ENCODE measurements at places on chromosomes 6 and 20.

GRCh38 chr6:83707829-83708545 is 914 bp downstream of the SNAP91 start:
- DNase-seq: peak; percentile 4

GRCh38 chr6:169409742-169410312 is 156.2 kb upstream of the THBS2 start:
- DNase-seq: no peak

DNA sequence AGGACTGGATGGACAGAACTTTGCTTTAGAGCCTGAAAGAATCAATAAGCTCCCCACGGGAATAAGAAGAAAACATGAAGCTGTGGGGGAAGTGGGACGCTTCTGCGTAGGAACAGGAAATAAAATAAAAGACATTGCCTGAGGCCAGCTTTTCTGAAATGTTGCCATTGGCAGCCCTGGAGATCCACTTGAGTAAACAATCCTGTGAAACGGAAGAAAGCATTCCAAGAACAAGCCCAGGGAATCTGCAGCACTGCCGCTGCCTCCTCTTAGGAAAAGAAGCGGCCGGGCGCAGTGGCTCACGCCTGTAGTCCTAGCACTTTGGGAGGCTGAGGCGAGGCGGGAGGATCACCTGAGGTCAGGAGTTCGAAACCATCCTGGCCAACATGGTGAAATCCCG is 182.3 kb upstream of the RALGAPA2 start:
- DNase-seq: peak; percentile 90

GRCh38 chr6:157529654-157530039 is 148.7 kb downstream of the ZDHHC14 start:
- no peak for DNase-seq

GRCh38 chr20:21202259-21202658 is 76.4 kb downstream of the KIZ start:
- no peak for DNase-seq

GRCh38 chr6:54873599-54873998 is 27.0 kb downstream of the FAM83B start:
- no peak for DNase-seq

DNA sequence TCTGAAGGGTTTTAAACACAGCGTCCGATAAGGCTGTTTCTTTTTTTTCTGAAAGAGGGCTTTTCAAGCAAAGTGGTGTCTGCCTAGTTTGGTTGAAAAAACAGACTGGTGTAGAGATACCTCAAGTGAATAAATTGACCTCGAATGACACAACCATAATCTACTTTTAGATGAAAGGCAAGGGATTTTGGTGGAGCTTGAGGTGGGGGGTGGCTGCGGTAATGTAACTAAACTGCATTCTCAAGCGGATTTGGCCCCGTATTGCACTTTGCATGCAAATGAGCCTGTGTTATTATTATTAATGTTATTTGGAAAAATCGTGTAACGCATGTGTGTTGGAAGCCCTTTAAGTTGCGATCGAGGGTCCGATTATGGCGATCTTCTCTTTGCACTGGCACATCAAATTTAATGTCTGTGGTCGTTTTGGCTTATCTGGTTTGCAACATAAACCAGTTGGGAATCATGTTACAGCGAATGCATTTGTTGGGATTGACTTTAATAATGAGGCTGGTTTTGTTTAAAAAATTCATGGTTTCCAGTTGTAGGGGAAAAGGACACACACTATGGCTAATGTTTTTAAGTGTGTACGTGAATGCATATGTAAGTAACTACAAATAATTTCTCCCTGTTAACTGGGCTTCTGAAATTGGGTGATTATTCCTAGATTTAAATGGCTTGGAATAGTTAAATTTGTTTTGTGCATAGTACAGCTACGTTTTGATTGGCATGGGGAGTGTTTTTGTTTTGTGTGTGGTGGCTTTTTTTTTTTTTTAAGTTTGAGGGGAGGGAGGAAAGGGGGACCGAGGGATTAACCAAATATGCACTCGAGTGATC is 1.0 kb downstream of the JARID2 start:
- no peak for DNase-seq

DNA sequence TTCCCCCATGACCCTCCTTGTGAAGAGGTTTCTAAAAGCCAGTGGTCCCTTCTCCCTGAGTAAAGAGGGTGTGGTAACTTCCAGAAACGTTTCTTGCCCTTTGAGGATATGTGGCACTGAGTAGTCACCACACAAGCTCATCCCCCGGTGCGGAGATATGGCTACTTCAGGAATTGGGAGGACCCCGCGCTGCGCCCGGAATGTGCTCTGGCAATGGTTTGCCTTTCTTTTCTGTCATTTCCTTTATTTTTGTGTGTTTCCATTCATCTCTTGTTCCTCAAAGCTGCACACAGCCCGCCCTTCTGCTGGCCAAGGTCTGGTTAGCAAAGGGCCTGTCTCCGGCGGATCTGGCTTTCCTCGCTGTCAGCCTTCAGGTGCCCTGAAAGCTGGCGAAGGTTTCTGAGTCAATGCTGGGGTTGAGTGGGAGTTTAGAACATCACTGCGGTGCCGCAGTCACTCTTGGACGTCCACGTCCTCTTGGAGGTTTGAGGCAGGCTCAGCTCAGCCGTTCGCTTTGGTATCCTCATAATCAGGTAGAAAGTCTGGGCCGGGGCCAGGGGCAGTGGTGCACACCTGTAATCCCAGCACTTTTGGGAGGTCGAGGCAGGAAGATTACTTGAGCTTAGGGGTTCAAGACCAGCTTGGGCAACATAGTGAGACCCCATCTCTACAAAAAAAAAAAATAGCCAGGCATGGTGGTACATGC is 67.2 kb downstream of the TCP11 start:
- no peak for DNase-seq

GRCh38 chr6:144621332-144621731 is 336.2 kb downstream of the UTRN start:
- no peak for DNase-seq

- DNase-seq: no peak
Observed at GRCh38 chr20:34075647-34076046, 36.4 kb downstream of the EIF2S2 start.

DNA sequence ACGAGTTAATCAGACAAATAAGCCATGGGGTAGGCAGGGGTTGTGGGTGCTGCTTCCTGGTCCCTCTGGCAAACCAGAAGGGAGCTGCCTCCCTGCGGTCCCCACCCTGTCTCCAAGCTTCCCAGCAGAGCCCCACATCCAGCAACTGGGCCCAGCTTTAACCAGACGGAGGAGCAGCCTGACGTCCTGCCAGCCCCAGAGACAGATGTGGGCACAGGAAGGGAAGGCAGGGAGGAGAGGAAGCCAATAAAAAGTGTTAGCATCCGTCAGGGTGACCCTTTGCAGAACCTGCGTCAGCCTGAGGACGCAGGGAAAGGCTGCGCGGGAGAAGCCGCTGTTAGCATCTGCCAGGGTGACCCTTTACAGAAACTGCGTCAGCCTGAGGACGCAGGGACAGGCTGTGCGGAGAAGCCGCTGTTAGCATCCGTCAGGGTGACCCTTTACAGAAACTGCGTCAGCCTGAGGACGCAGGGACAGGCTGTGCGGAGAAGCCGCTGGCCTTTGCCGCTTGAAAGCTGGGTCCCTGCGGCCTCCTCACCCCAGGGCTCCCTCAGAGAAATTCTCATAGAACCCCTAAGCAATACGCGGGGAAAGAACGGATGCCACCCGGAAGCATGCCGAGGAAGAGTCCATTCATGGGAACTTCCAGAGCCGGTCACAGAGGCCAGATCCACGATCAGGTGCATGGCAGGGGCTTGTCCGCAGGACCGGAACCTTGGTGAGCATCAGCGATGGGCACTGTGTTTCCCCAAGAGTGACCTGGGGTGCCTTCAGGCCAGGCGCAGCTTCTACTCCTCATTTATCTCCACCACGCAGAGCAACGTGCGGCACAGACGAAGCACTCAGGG is 15.9 kb downstream of the DLL1 start:
- no peak for DNase-seq

DNA sequence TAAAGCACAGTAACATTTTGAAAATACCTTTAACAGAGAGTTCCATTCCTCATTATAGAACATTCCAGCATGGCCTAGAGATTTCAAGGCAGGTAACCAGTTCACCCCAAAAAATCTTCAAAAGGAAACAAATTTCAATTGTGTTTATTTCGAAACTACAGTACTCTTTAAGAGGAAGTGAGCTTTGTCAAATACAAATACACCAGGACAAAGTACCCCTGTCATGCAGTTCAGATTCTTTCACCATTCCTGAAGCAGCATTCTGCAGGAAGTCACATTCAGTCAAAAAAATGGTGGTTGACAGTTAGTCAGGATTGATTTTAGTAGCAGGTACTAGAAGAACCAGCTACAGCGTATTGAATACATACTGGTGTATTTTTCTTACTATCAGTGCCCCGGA is 89.6 kb upstream of the RIN2 start:
- no peak for DNase-seq

DNA sequence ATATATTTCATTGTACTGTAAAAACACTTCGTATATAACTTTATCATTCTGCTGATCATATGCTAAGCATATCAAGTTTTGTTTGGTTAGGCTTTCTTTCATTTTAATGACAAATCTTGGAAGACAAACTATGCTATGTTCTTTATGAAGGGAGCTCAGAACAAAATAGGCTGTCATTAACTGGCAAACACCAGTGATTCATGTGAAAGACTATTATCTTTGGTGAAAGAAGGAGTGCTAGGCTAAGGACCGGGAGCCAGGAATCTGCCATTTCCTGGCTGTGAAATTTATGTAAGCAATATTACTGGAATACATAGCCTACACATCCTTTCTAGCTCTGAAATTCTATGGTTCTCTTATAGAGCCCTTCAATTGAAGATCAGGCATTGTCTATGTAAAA is 136.2 kb upstream of the CCN2 start:
- DNase-seq: peak; percentile 32

DNA sequence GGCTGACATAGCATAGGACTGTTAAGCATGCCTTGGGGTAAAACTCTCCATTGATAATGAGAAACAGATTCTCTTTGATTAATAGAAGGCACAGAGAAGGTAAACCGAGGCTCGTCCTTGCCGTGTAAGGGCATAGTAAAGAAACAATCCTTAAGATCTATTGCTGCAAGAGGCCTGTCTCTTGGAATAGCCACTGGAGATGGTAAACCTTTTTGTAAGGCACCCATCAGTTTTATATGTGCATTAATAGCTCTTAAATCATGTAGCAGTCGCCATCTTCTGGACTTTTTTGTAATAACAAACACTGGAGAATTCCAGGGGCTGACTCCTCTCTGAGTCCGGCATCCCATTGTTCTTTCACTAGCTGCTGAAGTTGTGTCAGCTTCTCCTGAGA is 8.4 kb upstream of the ABHD12 start:
- peak; percentile 81 for DNase-seq

DNA sequence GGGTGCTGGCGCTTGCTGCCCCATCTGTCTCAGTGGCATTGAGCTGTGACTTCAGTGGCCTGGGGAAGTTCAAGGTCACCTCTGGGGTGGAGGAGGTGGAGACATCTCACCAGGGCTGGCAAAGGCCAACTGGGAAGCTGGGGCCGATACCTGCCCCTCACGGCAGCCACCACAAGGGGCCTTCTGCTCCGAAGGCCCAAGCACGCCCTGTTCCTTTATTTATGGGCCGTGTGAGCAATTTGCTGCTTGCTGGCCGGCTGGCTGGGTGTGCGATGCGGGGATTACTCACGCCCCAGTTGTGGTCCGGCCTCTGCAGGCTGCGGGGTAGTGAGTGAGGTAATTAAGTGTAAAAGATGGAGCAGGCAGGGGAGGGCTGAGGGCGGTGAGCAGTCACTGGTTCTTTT is 13.2 kb upstream of the SCRT2 start:
- DNase-seq: no peak

GRCh38 chr6:35359744-35360348 is 17.5 kb downstream of the PPARD start:
- DNase-seq: peak; percentile 47

DNA sequence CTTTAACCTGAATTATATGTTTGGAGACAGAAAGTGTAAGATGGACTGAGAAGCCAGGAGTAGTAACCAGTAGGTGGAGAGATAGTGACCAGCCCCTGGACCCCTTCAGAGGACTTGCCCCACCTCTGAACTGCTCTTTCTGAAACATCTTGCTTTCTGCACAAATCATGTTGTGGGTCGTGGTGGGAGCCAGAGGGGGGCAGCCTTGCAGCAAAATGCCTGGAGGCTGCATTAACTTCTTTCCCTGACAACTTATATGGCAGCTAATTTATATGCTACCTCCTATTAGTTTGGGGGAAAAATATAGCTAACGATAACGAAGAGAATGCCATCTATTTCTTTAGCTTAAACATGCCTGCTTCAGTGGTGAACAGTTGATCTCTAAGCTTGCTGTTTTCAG is 859.8 kb downstream of the MAFB start:
- peak; percentile 48 for DNase-seq

DNA sequence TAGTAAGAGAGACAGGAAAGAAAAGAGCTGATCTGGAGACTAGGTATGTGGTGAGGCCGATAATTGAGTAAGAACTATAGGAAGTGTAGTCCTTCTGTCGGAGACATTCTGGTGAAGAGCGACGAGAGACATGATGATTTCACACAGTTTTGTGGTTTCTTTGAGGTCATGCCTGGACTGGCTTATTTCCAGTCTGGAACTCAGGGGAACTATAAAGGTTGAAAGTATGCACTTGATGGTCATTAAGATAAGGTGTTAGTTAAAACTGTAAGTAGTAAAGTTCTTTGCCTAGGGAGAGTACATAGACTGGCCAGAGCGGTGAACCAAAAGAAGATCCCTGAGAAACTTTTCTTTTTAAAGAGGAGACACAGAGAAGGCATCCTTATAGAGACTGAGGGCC is 68.8 kb downstream of the RFX6 start:
- no peak for DNase-seq

GRCh38 chr6:130202782-130203181 is 20.0 kb downstream of the SAMD3 start:
- DNase-seq: no peak

DNA sequence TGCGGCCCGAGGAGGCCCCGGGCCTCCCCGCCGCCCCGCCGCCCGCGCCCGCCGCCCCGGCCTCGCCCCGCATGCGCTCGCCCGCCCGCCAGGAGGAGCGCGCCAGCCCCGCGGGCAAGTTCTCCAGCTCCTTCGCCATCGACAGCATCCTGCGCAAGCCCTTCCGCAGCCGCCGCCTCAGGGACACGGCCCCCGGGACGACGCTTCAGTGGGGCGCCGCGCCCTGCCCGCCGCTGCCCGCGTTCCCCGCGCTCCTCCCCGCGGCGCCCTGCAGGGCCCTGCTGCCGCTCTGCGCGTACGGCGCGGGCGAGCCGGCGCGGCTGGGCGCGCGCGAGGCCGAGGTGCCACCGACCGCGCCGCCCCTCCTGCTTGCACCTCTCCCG is 1.5 kb downstream of the FOXQ1 start:
- no peak for DNase-seq

- DNase-seq: no peak
Observed at GRCh38 chr6:24927277-24927955, 8.3 kb downstream of the RIPOR2 start.

- peak; percentile 86 for DNase-seq
Observed at GRCh38 chr6:22149501-22150367, 147.1 kb downstream of the PRL start.

All from muscle of leg (tissue), 16 donors.